Upper lobe of left lung (tissue), 6 donors: ENCODE measurements at places on chromosomes 2 and 18. TPM values are rescaled to one million over a fixed set of nuclear protein-coding genes. Genes with fewer than 3 reads are reported as not detected.

Gene GRHL1
- total RNA-seq = 4.3 TPM

Gene VWA3B
- total RNA-seq = 0.72 TPM

GRCh38 chr2:216015722-216016464, 2.5 kb upstream of the MREG start:
- H3K36me3 ChIP-seq = no peaks in the 10 kb centered on the region
- no peak overlapping the region for H3K27ac ChIP-seq
- H3K4me1 ChIP-seq = peaks cover 10% of the 10 kb centered on the region
- no peak overlapping the region for H3K4me3 ChIP-seq
- no peaks in the 10 kb centered on the region for H3K27me3 ChIP-seq

DNA sequence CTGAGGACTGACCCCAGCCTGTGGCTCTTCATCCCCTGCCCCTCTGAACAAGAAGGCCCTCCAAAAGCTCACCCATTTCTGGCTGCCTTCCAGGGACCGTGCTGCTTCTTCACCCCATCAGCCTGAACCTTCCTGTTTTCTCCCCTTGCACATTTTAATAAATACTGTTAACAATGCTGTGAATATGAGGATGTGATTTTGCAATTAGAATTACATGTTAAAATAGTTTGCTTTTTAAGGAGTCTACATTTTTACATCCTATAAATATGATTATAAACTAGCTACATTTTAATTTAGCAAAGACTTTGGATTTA, 4.0 kb downstream of the SNTG2 start:
- no peak for DNase-seq
- no peak overlapping the region for H3K4me3 ChIP-seq
- peaks cover 4% of the 10 kb centered on the region for H3K27me3 ChIP-seq
- H3K4me1 ChIP-seq = peaks cover 14% of the 10 kb centered on the region
- no peaks in the 10 kb centered on the region for H3K36me3 ChIP-seq
- H3K27ac ChIP-seq = no peak overlapping the region

DNA sequence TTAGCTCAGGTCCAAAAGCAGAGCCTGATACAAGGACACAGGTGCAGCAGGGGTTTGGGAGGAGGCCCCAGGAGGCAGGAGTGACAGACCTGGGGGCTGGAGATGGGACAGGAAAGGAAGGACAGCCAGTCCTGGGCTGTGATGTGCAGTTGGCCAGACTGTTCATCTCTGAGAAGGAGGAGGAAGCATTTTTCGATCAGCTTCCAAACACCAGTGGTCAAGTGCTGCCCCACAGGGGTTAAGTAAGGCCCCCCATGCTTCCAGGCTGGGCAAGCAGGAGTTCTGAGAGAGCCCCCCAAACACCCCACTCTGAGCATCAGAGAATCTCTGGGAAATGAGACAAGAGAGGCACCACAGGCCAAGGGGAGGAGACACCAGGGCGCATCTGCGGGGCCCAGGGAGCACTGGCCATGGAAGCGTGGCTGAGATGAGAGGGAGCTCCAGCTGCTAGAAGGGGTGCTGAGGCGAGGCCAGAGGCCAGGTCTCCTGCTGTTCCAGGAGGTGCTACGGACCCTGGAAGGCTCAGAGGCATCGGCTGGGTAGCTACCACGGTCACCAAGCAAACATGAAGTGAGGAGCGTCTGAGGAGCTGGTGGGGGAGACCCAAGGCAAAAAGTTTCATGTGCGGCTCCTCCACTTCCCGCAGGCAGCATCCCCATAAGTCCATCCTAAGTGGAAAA, 5.6 kb upstream of the HDAC4 start:
- H3K4me1 ChIP-seq = peaks cover 11% of the 10 kb centered on the region
- no peak overlapping the region for H3K27ac ChIP-seq
- H3K27me3 ChIP-seq = no peaks in the 10 kb centered on the region
- H3K4me3 ChIP-seq = no peak overlapping the region
- no peaks in the 10 kb centered on the region for H3K36me3 ChIP-seq
